ENCODE measurements at places on chromosomes 5 and 9.

GRCh38 chr5:108655750-108656450, 91.8 kb upstream of the FER start:
- DNase-seq = no peak

DNA sequence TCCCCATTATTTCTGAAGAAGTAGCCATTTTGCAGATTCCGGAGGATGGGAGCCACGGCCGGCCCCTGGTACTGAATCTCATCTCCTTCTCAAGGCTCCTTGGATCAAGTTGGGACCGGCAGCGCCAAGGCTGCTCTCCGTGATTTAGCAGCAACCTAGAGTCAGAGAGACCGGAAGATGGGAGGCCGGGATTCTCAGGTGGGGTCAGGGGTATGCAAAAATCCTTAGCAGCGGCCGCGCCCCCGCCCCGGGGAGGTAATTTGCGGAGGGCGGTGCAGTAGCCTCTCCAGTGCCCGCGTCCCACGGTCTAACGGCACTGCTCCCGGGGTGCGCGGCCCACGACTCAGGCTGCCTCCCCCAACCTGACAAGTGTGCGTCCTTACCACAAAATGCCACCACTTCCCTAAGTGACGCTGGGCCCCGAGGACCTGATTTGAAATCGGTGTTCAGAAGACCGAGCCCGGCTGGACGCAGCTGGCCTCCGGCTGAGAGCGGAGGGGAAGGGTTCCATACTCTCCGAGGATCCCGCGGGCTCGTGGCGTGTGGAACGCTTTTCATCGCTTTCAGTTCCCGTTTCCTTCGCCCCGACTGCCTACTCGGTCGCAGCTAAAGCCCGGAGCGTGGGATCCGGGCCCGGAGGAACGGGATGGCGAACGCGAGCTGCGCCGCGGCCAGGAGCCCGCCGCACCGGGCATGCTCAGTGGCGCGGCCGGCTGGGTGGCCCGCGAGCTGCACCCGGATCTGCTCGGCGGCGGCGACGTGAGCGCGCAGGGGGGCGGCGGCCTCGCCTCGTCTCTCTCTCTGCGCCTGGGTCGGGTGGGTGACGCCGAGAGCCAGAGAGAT, at the start of gene SCAMP1:
TSS of gene SCAMP1 (plus strand) at position 787 of the 843 bp plus-strand sequence. CDS start at position 842, 55 bp downstream.
- peak; percentile 77 for DNase-seq

GRCh38 chr9:84024041-84024575, 43.5 kb downstream of the RMI1 start:
- no peak for DNase-seq

GRCh38 chr5:1193591-1193985, 7.8 kb upstream of the SLC6A19 start:
- DNase-seq = no peak

DNA sequence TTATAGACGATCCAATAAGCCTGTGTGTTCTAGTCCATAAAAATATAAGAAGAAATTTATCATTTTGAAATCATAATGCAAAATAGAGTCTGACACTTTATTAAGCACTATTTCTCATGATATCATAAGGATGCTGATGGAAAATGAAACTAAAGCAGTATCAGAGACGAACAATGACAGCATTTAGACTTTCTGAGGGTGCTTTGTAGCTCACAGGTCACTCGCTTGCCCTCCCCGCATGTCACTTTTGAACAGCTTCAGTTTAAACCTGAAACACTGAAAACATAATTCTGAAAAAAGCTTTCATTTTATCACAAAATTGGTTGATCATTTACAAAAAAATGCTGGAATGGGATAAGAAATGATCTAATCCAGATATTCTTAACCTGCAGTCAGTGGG, 247.1 kb downstream of the EBF1 start:
- DNase-seq = no peak

Measured in NCI-H524 treated with DMSO at 0.1 percent for 48 hours (cell line).